IPS DF 19.7 (cell line): ENCODE measurements at places on chromosomes 3 and 15.

- DNase-seq = no peak
Measured at GRCh38 chr3:53171064-53171418, 10.0 kb downstream of the PRKCD start.

DNA sequence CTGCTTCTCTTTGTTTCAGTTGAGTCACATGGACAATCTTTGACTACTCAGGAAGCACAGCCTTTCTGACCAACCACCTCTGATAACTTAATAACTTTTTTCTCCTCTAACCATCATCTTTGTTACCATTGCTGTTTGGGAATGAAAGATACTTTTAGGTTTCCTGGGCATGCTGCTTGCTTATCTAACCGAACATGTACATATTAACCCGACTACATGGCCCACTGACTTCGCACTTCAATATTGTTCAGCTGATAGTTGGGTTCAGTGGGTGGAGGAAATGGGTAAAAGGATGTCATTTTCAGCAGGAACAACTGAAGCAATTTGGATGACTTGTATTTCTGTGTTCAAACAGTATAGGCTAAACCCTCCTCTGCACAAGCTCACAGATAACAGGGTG lies 214.3 kb downstream of the SQOR start:
- no peak for DNase-seq

DNA sequence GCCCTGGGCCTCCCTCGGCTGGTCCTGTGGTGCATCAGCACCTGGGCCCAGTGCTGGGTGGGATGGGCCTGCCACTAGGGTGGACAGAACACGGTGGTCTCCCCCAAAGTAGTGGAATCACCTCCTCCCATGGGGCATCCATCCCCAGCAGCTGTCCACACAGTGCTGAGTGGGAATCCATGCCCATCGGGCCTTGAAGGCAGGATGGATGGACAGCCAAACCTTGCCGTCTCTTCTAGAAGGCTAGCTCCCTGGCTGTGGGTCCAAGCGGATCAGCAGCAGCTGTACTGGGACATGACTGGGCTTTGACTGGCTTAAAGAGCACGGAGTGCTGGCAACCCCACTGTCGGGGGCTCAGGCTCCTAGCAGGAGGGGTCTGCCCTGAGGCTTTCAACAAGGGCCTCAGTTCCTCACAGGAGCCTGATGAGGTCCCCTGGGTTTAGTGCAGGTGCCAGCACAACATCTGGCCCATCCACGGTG lies 123.9 kb downstream of the DNAJB8 start:
- no peak for DNase-seq

DNA sequence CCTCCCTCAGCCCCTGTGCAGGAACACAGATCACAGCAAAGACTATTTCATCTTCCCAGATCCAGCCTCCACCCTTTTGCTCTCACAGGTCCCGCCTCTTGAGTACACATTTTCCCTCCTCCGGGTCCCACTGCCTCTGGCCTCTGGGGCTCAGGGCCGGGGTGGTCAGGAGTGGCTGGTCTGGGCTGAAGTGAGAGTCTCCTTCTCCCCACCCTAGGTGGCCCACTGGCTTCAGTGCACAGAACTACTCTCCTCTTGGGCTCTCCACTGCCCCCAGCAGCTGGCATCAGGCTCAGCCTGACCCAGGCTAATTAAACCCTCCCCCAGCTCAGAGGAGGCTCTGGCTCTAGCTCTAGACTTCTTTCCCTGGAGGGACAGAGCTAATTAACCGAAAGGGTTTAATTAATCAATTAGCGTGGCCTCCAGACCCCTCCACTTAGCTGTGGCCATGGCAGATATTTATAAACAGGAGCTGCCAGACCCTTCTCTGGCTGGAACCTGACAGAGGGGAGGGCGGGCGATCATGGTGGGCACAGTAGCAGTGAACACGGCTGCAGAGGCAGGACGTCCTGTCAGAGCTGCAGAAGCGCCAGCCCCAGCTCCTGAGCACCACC lies 15.1 kb downstream of the DUSP7 start:
- no peak for DNase-seq

GRCh38 chr15:63018639-63019038 lies 23.9 kb upstream of the TPM1 start:
- no peak for DNase-seq
